ENCODE measurements at places on chromosomes 3 and 15.

DNA sequence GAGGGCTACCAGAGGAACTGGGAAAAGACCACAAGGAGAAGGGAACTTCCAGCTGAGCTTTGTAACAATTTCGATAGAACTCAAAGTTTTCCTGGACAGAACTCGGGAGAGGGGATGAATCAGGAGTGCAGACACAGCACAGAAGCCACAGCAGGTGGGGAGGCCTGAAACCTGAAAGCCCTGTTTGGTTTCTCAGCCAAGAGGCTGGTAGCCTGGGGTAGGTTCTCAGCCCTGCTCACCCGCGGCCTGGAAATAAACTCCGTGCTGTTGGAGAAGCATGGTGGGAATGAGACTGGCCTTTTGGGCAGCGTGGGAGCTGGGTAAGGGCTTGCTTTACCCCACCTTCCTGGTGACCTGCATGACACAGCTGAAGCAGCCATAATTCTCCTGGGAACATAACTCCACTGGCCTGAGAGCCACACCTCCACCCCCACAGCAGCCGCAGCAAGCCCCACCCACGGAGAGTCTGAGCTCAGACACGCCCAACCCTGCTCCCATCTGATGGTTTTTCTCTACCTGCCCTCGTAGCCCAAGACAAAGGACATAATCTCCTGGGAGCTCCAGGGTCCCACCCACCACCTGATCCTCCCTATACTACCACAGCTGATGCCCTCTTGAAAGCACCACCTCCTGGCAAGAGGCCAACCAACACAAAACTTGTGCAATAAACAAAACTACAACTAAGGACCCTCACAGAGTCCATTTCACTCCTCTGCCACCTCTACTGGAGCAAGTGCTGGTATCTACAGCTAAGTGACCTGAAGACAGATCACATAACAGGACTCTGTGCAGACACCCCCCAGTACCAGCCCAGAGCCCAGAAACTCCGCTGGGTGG, 52.5 kb upstream of the CHRM5 start:
- DNase-seq = no peak

- no peak for DNase-seq
Observed at GRCh38 chr3:149489060-149489690, 14.7 kb downstream of the TM4SF4 start.

DNA sequence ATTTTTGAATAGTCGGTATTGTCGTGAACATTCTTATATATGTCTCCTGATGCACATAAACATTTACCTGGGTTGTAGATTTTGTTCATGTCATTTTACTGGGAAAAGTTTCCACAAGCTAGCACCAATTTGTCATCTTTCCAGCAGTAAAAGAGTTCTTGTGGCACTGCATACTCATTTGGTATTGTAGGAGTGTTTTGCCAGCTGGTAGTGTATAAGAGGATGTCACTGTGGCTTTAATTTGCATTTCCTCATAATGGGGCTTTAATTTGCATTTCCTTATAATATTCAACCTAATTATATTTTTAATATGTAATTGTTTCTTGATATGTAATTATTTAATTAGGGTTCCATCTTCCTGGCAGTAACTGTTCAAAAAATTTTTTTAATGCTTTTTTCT, 21.2 kb upstream of the TNFSF10 start:
- DNase-seq = no peak

DNA sequence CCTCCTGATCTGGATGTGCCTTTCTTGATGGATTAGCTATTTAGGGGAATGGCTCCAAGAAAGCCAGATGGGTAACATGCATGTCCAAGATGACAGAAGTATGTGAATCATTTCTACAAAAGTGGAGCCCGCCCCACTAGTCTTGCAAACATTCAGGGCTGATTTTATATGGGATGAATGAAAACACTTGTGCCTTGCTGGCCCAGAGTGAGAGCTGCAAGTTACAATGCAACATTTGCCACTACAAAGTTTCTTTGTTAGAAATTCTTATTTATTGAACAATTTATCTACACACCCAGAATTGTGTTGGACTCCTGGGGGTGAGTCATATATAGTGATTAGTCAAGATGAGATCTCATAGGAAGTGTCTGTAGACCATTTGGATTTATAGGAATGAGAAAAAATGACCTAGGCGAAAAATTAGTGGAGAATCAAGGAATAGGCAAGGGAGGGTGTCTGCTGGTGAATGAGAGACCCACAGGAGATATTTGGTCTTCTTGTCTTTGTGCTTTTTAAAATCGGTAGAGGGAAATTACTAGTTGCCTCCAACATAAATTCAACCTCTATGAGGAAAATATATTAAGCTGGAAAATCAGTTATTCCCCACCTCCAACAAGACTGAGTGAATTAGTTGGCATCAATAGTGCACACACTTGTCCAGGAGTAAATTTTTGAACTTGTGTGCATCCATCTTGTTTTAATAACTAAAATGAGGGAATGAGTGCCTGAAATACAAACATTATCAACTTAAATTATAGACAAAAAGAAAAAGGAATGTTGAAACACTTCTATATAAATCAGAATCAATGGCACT, 53.5 kb upstream of the DCBLD2 start:
- no peak for DNase-seq

DNA sequence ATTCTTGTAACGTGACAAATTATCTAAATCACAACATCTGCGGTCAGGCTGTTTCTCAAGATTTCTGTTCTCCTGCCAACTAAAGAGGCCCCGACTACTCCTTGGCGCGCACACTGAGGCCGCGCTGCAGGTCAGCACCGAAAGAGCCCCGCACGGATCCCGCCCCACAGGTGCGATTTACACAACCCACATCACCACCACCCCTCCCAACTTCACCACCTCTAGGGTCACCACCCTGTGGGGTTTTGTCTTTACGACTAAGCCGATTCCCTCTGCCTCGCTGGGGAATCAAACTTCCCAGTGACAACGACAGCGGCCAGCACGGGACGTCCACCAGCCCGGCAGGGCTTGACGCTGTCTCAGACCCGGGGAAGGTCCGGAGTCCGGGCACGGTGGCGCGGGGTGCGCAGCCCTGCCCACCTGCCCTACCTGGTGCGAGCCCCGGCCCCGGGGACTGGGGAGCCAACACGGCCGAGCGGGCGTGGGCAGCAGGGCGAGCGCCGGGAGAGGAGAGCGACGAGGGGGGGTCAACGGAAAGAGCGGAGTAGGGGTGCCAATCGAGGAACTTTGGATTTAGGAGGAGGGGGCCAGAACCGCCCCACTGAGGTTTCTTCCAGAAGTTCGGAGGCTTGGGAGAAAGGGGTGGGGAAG, 764 bp downstream of the UACA start:
- DNase-seq = no peak

GRCh38 chr15:100704281-100705055, 102.1 kb downstream of the ASB7 start:
- no peak for DNase-seq

GRCh38 chr3:191401775-191402357, 59.1 kb upstream of the PYDC2 start:
- DNase-seq = no peak

- no peak for DNase-seq
Observed at GRCh38 chr3:63779227-63779626, 39.9 kb upstream of the C3orf49 start.

- DNase-seq = no peak
Observed at GRCh38 chr3:54783611-54784010, 144.2 kb downstream of the LRTM1 start.

GRCh38 chr3:110318108-110318507, 753.5 kb upstream of the NECTIN3 start:
- no peak for DNase-seq

DNA sequence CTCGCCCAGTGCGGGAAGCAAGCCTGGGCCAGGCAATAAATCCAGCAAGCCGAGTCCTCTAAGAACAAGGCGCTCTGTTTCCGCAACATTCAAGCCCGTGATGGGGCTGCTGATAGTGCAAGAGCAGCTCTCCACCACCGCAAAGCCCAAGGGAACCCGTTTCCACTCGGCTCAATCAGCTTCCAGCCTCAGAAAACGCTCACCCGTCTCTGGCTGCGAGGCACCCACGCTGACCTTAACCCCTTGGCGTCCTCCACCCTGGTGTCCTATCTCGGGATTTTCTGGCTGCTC, 17.8 kb downstream of the SPATA12 start:
- DNase-seq = peak; percentile 29

GRCh38 chr3:13322324-13322723, 97.8 kb downstream of the NUP210 start:
- DNase-seq = no peak

- DNase-seq = no peak
Observed at GRCh38 chr3:126100634-126101301, 16.8 kb upstream of the SLC41A3 start.

- DNase-seq = no peak
Observed at GRCh38 chr3:30934208-30934550, 39.7 kb upstream of the GADL1 start.

GRCh38 chr3:98945101-98945524, 43.6 kb upstream of the DCBLD2 start:
- DNase-seq = no peak

GRCh38 chr15:36108541-36108940, 470.9 kb upstream of the CDIN1 start:
- DNase-seq = no peak

DNA sequence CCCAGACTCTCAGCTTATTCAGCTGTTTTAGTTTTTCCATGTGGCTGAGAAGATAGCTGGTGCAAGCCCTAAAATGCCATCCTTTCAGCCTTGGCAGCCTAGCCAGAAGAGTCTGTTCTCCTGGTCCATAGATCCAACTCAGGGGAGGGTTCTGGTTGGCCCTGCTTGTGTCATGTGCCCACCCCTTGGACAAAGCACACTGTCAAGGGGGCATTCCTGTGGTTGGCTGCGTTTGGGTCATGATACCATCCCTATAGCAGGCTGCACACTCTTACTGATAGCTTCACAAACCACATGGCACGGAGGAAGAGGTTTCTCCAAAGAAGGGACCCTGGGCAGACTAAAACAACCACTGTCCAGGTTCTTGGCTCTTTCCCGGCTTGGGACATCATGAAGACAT, 8.4 kb upstream of the FSTL1 start:
- DNase-seq = no peak

DNA sequence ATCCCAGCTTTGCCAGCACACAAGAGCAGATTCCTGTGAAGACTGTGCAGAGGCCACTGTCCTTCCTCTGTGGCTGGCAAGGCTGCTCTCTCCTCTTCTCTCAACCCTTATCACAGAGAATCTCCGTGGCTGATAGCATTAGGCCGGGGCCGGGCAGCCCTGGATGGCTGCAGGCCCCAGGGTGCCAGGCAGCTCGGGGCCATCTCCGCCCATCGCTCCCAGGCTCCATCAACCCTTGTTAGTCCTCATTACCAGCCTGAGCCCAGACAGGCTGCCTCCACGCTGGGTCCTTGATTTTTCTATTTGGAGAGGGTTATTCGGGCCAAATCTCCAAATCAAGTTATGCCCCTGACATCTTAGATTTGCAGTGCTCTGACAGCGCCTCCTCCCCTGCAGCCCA, 39.1 kb downstream of the MRPL46 start:
- DNase-seq = no peak

DNA sequence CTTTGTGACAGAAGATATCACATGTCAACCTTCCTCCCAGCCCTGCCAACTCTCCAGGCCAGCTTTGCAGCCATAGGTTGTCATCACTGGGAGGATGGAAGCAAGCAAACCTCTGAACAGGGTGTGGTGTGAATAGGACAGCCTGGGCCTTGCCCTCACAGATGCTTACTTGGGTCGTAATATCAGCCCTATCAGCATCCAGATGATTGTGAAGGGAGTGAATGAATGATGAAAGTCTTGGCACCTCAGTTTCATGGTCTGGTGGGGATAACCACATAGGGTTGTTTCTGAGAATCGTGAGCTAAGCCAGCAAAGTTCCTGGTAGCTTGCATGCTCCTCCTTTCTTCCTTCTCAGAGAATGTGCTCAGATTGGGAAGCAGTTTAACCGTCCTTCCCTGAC, 55.1 kb upstream of the POLR2M start:
- no peak for DNase-seq
